ENCODE measurements at places on chromosomes 7 and 10.
A peak's percentile ranks its signal among the peaks of the same experiment; 100 is the strongest.

DNA sequence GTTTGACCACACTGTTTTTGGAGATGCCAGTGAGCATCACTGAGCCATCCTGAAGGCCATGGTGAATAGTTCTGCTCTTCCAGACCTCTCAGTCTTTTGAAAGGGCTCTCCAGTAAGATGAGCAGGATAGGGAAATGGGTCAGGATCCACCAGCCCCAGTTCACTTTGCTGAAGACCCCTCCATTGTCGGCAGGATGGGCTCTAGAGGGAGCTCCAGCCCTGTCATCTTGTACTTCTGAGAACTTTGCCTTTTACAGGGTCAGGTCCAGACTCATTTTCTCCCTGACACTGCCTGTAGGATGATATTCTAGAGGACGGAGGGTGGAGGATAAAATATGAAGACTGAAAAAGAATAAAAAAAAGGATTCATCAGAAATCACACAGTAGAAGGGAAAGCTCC lies 13.1 kb downstream of the LHFPL3 start:
- DNase-seq = no peak

DNA sequence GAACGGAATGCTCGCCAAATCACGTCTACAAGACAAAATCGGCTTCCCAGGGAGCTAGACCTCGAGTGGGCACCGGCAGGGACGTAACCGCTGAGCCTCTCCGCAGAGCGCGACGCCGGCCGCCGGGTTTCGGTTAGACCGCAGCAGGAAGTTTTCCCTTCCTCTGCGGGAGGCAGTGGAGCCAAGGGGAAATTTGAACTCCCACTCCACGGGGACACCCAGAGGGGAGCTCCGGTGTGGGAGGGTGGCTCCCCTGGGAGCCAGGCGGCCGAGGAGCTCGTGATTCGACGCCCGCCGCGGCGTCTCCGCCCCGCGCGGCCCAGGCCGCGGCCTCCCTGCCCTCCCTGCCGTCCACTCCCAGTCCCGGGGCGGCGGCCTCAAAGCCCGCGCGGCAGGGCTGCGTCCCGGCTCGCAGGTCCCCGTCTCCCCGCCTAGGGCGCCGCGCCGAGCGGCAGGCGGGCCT lies 426 bp downstream of the SYPL1 start:
- DNase-seq = peak; percentile 74

DNA sequence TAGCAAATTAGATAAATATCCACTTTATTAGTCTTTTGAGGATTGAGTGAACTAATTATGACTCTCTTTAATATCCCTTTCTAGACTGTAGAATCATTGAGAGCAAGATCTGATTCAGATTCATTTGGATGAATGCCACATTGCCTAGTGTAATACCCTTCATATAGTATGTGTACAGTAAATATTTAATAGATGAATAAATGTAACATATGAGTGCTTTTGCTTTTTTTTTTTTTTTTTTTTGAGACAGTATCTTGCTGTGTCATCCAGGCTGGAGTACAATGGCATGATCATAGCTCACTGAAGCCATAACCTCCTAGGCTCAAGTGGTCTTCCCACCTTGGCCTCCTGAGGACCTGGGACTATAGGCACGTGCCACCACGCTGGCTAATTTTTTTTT lies 14.8 kb downstream of the SAMD8 start:
- no peak for DNase-seq

DNA sequence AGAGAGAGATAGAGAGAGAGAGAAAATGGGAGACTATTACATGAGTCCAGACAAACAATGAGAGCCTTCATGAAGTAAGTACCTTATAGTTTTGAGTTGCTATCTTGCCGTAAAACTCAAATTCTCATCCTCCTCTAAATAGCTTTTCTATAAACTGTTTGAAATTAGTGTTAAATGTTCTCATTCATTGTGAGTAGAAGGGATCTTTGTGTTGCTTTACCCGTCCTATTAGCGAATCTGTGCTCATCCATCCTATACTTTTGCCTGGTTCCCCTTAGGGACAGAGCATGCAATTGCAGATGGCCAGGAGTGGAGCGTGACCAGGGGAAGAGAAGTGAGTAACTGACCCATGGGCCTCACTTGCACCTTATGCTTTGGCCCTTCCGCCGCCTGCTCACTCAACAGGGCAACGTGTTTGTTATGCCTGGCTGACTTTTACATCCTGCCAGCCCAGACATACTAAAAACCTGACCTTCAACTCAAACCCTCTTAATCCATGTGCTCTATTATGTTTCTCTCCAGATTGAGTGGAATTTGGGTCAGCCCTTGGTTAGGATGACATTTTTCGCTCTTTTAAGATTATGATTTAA lies 244.2 kb upstream of the YAE1 start:
- no peak for DNase-seq

GRCh38 chr10:118407026-118407425 lies 64.9 kb upstream of the FAM204A start:
- no peak for DNase-seq

DNA sequence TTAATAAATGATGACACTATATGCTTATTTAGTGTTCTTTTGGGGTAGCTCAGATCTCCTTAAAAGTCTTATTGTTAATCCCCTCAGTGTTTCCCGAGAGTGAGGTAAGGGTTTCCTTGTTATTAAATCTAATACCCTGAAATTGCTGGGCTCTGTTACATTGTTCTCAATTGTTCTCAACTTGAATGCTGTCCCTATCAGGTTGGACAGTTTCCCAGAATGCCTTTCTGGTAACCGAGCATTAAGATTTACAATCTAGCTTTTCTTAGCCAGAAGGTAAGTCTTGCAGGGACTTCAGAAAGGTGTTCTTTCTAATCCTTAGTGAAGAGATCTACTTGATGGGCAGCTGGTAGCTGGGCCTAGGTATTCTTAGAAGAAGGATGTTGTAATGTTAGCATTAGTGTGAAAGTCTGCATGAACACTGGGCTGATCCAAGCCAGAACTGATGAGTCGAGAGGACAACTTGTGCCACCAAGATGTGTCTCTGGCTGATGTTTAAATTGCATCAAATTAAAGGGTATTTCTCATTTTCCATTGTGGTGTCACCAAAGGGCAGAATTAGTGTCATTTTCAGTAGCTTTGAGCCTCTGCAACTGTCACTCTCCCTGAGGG lies 89.9 kb downstream of the SND1 start:
- DNase-seq = no peak

GRCh38 chr7:22911889-22912288 lies 89.2 kb upstream of the TOMM7 start:
- no peak for DNase-seq

DNA sequence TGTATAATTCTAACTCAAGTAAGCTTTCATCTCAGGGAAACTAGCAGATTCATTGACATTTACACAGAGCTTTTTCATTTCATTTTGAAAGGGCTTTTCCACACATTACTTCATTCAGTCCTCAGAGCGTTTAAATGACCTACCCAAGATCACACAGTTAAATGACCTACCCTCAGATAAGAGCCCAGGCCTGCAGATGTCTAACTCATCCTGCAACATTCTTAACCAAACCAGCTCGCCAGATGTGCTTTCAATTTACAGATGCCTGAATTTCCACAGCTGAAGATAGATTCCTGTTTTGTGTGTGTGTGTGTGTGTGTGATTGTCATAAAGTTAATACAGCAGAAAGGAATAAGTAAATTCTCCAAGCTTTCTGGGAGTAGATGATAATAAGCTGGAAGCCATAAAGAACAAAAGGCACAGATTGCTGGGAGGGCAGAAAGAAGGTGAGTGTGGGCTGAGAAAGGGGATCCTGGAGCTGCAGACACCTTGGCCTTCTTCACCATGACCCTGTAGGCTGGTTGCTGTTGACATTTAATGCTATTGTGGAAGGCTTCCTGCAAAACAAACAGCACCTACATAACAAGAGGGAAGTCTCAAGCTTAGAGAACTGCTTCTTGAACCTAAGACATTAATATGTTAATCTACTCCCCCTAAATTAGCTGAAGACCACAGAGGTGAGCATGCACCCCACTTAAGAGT lies 489.7 kb upstream of the CELF2 start:
- DNase-seq = no peak

DNA sequence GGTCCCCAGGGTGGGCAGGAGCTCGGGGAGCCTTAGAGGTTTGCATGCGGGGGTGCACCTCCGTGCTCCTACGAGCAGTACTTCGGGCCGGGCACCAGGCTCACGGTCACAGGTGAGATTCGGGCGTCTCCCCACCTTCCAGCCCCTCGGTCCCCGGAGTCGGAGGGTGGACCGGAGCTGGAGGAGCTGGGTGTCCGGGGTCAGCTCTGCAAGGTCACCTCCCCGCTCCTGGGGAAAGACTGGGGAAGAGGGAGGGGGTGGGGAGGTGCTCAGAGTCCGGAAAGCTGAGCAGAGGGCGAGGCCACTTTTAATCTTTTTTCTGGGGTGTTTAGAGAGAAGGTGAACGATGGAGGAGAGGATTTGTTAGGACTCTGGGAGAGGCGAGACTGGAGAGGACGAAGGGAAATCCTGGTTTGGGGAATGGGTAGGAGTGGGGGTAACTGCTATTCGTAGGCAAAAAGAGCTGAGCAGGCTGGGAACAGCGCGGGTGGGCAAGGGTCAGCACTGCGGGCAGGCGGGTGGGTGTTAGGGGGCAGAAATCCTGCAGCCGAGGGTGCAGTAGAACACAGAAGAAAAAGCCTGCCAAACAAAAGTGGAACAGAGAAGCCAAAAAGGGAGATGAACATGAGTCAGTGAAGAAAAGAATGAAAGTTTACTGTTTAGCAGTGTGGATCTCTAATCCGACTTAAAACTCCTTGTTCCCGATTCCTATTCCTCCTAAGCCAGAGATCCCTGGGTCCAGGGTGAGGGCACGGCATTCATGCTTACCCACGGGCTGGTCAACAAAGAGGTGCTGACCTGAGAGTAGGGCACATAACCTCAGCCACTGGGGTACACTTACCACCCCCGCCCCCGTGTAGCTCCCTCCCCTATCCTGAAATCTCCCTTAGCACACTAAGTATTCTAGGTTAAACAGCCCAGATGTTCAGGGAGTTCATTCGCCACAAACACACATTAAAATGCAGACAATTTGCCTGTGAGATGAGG lies 26.9 kb downstream of the PRSS2 start:
- no peak for DNase-seq

DNA sequence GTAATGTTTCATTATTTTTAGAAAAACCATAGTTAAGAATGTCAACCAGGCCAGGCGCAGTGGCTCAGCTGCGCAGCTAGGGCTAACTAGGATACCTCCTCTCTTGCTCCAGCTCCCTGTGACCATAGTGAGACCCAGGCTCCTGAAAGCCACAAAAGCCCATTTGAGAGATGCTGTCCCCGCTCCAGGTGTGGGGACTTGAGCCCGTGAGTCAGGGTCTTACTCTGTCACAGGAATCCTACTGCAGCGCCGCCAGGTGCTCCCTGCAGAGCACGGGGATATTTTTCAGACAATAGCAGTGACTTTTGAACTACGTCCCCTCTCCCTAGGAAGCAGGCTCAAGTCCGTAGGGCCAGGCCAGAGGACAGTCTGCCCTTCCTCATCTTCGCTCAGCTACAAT lies 75.6 kb upstream of the NRBF2 start:
- DNase-seq = no peak

GRCh38 chr7:106756884-106757283 lies 95.9 kb upstream of the CCDC71L start:
- no peak for DNase-seq

- no peak for DNase-seq
Measured at GRCh38 chr10:129550076-129550475, 83.0 kb downstream of the MGMT start.

GRCh38 chr10:117552156-117552631 lies 9.6 kb downstream of the EMX2 start:
- DNase-seq = no peak

- no peak for DNase-seq
Measured at GRCh38 chr7:2517678-2518507, 1.7 kb upstream of the LFNG start.

DNA sequence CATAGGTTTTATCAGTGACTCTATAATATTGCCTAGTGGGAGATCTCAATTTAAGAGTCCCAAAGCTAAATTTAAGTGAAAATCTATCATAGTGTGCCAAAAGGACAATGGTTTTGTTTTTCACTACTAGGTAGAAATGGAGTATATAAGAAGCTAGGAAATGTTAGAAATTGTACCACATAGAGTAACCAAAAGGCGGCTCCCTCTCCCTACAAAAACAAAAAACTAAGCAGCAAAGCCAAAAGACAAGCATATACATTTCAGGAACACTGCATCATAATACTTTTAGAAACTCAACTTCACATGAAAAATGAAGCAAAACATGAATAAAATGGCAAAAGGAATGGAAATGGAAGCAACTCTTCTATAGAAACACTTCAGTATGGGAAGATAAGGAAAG lies 271.6 kb downstream of the CACNA2D1 start:
- no peak for DNase-seq

DNA sequence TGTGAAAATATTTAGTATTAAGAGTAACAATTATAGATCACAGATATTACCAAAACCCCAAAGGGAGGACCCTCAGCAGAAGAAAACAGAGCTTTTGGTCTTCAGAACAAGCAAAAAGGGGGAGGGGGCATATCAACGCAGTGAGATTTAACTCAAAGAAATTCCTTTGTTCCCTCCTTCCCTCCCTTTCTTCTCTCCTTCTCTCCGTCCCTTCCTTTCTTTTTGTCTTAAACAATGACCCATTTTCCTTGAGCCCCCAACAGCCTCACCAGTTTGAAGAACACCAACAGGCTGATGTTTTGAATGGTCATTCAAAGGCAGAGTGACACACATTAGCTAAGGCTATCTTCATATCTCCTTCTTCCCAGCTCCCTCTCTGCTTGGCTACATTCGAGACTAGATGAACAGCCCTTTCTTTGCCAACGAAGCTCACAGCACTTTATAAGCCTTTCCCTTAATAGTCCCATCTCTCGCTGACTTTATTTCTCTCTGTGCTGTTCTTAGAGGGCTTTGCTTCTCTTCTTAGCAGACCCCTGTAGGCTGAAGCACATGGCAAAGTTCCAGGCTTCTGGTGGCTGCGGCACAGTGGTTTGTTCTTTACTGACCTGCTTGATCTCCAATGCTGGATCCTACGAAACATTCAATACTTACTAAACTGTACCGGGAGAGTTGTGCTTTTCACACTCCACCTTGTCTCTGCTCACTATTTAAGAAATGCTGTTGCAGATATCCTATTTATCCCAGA lies 75.6 kb upstream of the KCNIP2 start:
- no peak for DNase-seq

GRCh38 chr7:922334-923107 lies 32.0 kb downstream of the ADAP1 start:
- DNase-seq = no peak

GRCh38 chr7:39851466-39852045 lies 98.5 kb upstream of the CDK13 start:
- no peak for DNase-seq

DNA sequence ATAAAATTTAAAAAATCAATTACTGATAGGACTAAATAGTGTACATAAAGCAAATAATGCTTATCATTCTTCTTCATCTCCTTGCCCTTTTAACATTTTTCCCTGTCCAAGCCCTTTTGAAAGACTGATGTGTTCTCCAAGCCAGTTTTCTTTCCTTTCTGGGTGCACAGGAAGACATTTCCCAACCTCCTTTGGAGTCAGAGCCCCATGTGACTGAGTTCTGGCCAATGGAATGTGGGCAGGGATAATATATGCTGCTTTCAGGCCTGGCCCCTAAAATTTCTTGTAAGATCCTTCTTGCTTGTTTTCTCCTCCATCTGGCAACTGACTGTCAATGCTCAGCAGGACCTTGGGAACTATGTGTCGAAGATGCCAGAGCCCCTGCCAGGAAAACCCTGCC lies 197.5 kb downstream of the EMX2 start:
- DNase-seq = no peak

- no peak for DNase-seq
Measured at GRCh38 chr7:116212869-116213268, 2.5 kb downstream of the TES start.

GRCh38 chr7:27096768-27097514 lies 1.1 kb upstream of the HOXA1 start:
- DNase-seq = no peak
